ENCODE measurements at places on chromosomes 16 and 17.

DNA sequence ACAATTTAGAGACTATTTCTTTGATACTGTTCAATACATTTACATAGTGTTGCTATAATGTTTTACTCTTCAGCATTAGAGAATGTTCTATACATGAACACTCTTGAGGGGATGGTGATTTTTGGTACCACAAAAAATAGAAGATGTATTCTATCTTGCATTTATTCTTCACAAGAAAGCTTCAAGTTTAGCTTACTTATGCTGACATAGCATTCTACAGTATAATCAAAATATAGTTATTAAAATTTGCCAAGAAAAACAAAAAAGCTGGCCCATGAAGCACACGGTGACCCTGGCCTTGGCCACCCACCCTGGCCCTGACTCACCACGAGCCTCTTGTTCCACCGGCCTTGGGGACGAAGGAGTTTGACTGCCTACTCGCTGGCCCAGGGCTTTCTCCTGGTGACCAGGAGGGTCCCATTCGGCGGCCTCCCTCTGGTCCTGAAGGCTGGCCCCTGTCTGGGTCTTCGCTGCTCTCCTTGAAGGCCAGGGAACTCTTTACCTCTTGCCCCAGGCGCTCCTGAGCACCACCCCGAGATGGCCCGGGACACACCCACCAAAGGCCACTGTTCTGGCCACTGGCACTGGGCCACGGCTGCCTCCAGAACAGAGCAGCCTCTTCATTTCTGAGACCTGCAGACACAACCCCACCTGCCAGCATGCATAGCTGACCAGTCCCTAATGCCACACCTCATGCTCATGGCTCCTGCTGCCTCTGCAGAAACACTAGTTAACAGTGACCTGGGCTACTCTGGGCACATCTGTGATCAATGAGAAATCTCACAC, 22.5 kb upstream of the ICAM2 start:
- DNase-seq, result no peak

GRCh38 chr16:11835309-11835708, 16.0 kb downstream of the RSL1D1 start:
- DNase-seq, result no peak

GRCh38 chr17:9408868-9409829, 166.5 kb downstream of the STX8 start:
- DNase-seq, result no peak

GRCh38 chr17:80475910-80476876, at the start of gene NPTX1:
TSS of gene NPTX1 (minus strand) at chr17:80476607. CDS start at chr17:80476446, 161 bp downstream.
- no peak for DNase-seq

DNA sequence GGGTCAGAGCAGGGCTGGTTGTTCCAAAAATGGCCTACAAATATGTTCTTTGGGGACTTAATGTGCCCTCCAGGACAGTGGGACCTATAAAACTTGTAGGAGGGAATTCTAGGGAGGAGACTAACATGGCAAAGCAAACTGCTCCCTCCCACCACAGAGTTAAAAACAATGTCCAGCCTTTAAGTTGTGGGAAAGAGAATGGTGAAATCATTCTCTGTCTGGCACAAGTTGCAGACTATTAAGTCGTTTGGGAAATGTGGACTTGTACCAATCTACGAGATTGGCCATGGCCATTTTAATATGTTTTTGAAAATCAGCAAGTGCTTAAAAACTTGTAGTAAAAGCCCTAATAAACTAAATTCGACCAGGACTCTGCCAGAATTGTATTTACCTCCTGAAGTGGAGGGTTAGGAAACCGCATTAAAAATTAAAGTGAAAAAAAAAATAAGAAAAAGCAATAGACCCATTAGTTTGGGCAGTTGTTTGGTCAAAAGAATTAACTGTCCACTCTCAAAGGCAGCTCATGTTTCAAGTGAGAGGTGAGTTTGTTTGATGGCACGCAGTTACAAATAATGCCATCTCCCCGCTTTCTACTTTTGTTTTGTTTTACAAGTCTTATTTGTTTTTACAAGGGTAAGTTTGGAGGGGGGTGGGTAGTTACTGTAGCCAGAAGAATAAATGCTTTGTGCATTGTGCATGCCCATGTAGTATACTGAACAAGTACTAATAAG, 32.4 kb downstream of the ANKFN1 start:
- no peak for DNase-seq

GRCh38 chr17:32933881-32934280, 5.9 kb downstream of the TMEM98 start:
- DNase-seq, result no peak

DNA sequence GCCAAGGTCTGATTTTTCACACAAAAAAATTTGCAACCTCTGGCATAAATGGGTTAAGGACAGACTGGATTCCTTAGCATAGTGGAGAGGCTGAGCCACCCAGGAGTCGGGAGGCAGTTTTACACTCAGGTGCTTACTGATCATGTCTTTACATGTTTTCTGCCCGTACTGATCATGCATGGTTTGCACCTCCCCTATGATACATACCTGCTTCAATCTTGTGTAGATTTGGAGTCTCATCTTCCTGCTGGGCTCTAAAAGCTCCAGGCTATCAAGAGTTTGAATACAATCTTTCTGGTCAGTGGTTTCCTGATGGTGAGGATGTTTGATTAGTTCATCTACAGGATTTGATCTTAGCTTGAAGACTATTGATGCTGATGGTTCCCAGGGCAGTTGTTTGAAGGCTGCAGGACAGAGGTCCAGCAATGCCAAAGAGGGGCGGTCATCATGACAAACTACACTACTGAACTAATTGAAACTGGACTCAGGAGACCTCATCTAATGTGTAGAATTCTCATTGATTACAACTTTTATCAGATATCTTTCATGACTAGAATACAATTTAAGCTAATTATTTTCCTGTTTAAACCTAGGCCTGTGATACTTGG, 6.9 kb downstream of the C1QBP start:
- no peak for DNase-seq

GRCh38 chr17:72370819-72371218, 250.0 kb downstream of the SOX9 start:
- no peak for DNase-seq

- peak; percentile 63 for DNase-seq
Measured at GRCh38 chr16:57807968-57808528, 5.8 kb upstream of the KIFC3 start.

DNA sequence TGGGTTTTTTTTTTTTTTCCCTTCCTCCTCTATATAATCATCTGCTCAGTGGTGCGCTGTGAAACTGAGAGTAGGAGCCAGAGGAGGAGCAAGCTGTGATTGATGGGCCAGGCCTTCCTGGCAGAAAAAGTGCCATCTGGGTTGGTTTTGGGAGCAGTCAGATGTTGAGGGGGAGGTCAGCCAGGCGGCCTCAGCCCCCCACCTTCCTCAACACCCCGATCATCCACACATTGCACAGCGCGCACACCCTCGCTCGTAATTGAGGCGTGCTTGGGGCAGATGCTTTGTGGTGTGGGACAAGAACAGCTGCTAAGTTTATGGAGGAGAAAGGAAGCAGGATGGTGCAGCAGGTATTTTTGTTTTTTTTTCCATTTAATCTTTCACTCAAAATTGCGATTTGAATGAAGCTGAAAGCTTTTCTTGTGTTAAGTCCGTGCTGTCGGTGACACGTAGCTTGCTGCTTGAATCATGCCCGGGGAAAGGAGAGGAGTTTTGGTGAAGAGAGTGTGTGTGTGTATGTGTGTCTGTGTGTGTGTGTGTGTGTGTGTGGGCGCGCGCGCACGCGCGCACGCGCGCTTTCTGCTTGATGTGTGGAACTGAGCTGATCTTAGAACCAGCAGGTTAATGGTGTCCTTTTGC, 177.4 kb downstream of the RBFOX1 start:
- no peak for DNase-seq

DNA sequence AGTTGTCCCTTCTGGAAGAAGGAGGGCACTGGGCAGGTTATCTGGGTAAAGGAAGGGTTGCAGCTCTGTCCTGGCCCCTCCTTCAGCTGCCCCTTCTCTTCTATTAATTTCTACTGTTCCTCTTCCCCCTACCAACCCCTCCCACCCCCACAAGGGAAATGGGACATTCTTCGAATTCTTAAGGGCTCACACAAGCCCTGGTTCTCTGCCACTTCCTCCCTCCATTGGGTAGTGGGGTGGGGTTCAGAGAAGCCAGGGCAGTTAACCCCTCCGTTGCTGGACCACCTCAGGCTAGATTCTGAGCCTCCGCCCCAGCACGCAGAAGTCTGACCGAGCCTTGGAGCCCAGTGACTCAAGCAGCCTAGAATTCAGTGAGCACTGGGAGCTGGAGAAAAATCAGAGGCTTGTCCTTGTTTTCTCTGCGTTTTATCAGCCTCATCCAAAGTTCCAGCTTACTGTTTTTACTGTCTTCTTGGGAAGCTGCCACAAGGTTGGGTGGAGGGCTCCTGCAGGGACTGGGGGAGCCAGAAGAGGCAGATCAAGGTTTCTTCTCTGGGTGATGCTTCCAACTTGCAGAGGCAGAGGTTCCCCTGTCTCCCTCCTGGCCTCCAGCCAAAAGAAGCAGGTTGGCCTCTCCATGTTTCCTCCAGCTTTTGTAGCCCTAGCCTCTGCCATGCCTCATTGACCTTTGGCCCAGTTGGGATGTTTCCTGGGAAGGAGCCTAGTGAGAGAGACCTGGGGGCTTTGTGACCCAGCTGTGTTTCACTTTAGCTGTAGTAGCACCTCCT, 10.2 kb downstream of the LASP1 start:
- no peak for DNase-seq

GRCh38 chr16:78939597-78939996, 660.9 kb downstream of the MAF start:
- DNase-seq, result no peak

GRCh38 chr17:20008242-20009051, 712 bp upstream of the SPECC1 start:
- no peak for DNase-seq

GRCh38 chr16:58582971-58583765, 46.5 kb downstream of the CNOT1 start:
- DNase-seq, result no peak

DNA sequence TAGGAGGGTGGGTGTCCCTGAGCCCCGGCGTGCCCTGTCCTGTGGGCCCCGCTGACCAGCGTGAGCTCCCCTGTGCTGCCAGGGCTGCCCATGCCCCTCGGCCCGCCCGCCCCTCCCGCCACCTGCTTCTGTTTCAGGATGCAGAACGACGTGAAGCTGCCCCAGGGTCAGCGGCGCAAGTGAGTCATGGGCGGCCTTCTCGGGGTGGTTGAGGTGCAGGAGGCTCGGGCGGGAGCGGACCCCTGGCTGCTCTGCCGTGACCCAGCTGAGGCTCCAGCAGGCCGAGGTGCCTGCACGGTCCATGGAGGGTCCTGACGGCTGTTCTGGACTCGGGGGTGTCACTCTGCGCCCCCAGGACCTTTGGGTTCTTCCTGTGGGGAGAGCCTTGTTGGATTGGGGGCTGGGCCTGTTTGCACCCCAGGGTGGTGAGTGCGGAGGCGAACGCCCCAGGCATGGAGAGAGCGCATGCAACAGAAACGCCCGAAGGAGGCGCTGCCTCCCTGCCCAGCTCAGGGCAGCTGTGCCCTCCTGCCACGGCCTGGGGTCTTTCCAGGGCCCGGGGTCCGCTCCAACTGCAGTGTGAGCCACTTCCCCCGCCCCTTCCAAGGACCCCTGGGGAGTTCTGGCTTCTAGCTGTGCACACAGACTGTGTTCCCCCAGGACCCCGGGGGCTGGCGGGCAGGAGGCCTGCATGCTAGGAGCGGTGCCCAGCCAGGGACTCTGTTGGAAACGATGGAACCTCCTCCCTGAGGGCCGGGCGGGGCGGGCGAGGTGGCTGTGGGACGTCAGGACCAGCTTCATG, 4.0 kb downstream of the SLC25A10 start:
- no peak for DNase-seq

GRCh38 chr17:70215656-70216055, 46.3 kb downstream of the KCNJ2 start:
- no peak for DNase-seq

- DNase-seq, result no peak
Measured at GRCh38 chr17:76438906-76439305, 14.0 kb downstream of the UBE2O start.

- DNase-seq, result no peak
Measured at GRCh38 chr17:16086957-16087356, 87.3 kb downstream of the TTC19 start.

DNA sequence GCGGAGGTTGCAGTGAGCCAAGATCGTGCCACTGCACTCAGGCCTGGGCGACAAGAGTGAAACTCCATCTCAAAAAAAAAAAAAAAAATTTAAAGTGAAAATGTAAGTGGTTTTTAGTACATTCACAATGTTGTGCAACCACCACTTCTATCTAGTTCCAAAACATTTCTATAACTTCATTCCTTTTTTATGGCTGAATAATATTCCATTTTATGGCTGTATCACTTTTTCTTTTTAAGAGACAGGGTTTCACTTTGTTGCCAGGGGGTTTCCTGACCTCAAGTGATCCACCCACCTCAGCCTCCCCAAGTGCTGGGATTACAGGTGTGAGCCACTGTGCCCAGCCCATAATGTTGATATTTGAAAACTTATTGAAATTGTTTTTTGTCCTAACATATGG, 11.7 kb upstream of the CMTM3 start:
- no peak for DNase-seq

DNA sequence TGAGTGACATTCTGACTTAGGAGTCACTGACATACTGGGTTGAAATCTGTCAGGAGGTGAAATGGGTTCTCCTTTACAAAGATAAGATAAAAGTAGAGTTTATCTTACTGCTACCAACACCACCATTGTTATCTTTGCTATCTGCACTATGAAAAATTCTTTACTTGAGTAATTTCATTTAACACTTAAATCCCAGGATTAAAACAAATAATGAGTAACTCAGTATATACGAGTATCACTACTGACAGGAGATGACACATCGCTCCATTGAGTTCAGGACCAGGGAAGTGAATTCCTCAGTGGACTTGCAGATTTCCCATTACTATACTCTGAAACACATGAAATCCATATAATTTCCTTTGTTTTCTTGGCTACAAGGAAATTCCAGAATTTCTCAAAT, 242.1 kb upstream of the NLRP1 start:
- no peak for DNase-seq

GRCh38 chr17:16463358-16464302, 28.4 kb downstream of the LRRC75A start:
- no peak for DNase-seq

DNA sequence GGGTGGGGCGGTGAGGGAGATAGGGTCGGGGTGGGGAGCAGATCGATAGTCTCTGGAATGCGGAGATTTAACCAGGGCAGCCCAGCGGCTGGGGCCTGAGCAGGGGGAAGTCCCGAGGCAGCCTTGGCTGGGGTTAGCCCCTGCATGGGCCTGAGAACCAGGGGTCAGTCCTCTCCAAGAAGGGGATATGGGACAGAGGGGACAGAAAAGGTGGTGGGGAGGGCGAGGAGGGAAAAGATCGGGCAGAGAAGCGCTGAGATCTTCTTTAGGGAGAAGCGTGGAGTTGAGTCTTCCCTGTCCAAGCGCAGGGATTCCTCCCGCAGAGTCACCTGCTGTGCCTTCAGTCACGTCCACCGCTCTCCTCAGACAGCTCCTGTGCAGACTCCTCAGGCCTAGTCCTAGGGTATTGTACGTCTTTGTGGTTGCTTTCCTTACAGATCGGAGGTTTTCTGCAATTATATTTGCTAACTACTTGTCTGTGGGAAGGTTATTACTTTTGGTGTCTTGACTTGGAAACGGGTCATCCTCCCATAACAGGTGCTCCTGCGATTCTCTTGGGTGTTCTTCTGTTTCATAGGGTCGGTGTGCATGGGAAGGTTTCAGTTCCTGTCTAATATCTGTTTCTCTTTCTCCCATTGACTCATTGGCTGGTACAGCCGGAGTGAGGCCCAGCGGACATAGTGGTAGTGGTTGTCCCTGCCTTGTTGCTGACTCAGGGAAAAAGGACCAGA, 952 bp downstream of the CD300A start:
- DNase-seq, result no peak
